ENCODE measurements at places on chromosomes 6 and 20. TPM values are rescaled to one million over a fixed set of nuclear protein-coding genes. Genes with fewer than 3 reads are reported as not detected.

DNA sequence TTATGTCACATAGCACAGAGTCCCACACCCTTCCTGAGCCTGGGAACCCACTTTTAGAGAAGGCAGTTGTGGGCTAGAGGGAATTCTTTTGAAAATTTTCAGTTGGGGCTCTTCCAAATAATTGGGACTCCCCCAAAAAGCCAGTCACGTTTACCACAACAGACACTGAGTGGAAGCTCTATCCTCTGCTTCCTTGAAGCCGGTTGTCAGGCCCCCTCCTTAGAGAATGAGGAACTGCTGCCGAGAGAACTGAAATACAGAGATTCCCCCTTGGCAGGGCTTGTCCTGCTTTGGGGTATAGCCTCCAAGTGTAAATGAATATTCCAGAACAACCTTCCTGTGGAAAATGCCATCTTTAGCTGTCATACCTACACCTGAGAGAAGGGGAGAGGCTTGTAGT lies 2.7 kb upstream of the JAG1 start:
- no peak for DNase-seq

DNA sequence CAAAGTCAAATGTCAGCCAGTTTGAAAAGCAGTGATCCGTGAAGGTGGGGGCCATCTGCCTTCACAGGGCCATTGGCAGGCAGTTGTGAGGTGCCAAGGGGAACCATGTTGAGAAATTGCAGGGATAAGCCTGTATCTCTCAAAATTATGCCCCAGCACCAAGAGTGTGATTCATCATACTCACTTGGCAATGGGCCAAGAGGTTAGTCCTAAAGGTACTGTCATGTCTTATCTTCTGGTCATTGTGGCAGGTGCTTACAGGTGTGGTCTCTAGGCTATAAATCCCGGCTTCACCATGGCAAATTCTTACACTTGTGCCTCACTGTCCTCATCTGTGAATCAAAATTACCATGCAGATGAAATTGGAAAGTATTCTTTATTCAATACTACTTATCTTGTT lies 150.7 kb upstream of the LAMP5 start:
- no peak for DNase-seq

GRCh38 chr20:13029687-13030375 lies 21.1 kb downstream of the SPTLC3 start:
- no peak for DNase-seq

DNA sequence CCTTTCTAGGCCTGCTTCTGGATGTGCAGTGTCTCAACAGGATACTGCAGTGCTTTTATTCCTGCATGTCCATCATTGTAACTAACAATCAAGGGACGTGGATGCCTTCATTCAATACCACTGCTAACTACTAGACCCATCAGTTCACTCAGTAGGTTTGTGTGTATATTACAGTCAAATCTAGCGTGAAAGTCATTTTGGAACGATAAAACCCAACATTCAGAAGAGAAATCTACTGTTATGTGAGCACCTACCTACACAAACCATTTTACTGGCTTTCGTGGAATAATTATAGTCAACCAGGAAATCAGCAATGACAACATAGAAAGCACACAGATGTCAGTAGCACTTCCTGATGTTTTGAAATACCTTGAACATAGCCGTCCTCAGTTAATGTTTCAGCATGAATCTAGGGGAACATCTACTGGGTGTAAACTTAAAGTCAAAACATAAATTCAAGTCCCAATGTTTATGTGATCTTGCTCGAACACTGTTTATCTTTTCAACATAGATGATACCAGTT lies 270.6 kb downstream of the FARS2 start:
- no peak for DNase-seq

Gene CALHM6
- 6.6 TPM for total RNA-seq

Gene LAMP5
- total RNA-seq: not detected

Gene SPEF1
- 0.56 TPM for total RNA-seq
